Psoas muscle (tissue), 8 donors: ENCODE measurements at places on chromosomes 6 and 20. TPM values are rescaled to one million over a fixed set of nuclear protein-coding genes. Genes with fewer than 3 reads are reported as not detected.

- DNase-seq: no peak
These were observed 489.3 kb downstream of the BTBD3 start for GRCh38 chr20:12406978-12407377.

- DNase-seq: no peak
These were observed 15.2 kb downstream of the TAB2 start for GRCh38 chr6:149332602-149333265.

- no peak for DNase-seq
These were observed 975 bp downstream of the SIRT5 start for GRCh38 chr6:13575377-13575775.

DNA sequence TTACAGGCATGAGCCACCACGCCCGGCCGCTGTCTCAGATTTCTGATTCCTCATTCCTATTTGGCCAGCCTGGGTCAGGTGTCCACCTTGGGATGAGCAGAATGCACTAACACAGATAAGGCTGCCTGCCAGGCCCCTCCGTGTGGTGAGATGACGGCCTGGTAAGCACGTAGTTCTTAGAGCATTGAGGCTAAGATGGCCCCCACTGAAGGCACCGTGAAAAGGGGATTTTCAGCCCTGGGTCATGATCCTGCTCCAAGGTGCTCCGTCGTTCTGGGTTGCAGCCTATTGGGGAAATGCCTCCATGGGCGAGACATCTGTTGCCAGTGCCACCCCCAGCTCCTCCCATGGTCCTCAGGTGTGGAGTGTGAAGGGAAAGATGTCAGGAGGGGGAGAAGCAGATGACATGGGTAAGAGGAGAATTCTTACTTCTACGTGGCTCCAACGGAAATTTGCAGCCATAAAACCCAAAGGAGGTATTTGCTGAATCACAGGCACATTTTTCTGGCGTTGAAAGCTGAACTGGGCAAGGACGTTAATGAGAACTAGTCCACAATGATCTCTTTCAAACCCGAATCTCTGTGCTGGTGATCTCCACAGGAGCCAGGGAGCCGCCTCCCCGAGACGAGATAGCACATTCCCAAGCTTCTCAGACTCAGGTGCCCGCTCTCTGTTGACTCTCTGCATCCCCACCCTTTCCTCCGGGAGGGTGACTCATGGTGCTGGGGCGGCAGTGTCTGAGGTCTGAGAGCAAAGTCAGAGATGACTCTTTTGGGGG, 34.0 kb upstream of the BMP6 start:
- DNase-seq: no peak

GRCh38 chr6:44680202-44680720, 292.8 kb downstream of the CDC5L start:
- no peak for DNase-seq

EYA4 gene
- 32.8 TPM for total RNA-seq

GRCh38 chr6:1497761-1498105, 108.4 kb downstream of the FOXF2 start:
- no peak for DNase-seq

DNA sequence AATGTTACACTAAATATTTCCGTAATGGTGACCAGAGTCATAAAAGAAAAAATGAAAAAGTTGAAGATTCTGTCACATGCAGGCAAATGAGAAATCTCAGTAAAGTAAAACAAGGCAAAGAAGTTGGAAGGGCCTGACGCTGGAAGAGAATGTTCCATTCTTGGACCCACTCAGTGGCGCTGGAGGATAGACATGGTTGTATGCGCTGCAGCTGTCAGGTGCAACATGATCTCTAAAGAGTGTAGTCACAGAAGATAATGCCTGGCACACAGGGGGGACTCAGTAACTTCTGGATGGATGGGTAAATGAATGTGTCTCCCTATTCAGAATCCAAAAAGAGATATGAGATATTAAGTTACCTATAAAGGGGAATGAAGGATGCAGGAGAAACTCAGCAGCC, 116.3 kb downstream of the FAXC start:
- DNase-seq: no peak

SEL1L2 gene
- total RNA-seq: 1.2 TPM

DNA sequence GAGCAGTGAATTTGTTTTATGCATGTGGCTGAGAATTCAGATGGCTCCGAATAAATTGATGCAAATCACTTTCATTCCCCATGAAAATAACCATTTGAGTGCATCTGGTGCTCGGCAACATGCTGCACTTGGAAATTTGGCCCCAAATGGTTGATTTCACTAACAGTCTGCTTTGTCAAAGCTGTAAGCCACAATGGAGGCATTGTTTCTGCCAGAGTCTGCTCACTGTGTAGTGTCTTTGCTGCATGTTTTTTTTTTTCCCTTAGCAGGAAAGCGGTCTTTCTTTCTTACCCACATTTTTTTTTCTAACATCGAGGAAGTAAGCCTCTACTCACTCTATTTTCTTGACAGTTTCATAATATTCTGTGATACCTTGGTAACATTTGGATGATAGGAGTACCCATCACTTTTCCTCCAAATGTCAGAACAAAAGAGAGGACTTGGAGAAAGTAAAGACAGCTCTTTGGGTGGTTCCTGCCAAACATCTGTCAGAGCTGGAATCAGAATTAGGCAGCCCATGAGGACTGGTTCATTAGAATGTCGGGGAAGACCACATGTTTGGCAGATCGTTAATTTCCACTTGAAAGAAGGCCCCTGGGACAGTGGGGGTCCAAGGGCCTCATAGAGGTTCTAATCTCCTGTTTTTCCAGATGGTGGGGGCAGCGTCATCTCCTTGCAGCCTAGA, 149.5 kb downstream of the DOK5 start:
- no peak for DNase-seq

DNA sequence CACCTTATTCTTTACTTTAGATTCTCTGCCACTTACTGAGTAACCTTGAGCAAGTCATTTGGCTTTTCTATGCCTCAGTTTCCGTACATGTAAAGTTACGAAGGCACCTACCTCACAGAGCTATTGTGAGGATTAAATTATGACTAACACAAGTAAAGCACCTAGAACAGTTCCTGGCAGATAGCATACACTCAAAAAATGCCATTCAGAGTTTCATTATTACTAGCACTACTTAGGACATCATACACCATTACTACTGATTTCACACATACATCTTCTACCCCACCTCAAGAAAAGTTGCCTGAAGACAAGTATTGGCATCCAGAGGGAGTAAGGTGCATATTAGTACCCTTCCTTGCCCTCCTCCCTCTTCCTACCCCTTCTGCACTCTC, 107.8 kb downstream of the OGFRL1 start:
- no peak for DNase-seq

DNA sequence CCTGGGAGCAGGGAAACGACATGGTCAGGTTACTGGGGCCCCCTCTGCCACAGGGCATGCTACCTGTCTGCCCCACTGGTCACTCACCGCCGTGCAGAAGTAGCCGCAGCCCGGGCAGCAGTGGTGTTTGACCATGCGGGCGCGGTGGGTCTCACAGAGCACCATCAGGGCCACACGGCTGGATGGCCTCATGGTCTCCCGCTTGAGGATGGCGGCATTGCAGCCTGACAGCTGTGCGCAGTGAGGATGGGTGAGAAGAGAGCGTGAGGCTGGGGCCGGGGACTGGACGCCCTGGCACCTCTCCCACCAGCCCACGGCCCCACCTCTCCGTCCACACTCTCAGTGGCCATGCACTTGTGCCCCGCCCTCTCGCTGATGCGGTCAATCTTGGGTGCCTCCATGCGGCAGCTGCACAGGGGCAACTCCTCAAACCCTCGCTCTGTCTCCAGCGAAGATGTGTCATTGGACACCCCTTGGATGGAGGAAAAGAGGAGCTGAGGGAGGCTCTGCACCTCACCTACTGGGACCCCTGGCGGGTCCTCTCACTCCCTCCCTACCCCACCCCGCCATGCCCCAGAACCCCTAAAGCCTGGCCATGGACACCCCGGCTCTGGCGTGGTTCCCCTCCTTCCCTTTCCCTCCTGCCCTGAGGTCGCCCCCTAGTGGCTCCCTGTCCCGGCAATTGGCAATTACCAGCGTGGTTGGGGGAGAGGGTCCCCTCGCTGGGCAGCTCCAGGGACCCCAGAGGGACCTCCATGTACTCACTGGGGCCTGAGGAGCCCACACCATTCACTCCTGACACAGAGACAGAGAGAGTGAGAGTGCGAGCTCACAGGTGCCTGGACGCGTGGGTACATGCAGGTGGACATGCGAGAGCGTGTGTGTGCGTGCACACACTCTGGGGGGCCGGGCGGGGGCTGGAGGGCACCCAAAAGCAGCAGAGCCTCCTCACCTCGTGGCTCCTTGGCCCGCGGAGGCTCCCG, 8.9 kb downstream of the EHMT2 start:
- no peak for DNase-seq

DNA sequence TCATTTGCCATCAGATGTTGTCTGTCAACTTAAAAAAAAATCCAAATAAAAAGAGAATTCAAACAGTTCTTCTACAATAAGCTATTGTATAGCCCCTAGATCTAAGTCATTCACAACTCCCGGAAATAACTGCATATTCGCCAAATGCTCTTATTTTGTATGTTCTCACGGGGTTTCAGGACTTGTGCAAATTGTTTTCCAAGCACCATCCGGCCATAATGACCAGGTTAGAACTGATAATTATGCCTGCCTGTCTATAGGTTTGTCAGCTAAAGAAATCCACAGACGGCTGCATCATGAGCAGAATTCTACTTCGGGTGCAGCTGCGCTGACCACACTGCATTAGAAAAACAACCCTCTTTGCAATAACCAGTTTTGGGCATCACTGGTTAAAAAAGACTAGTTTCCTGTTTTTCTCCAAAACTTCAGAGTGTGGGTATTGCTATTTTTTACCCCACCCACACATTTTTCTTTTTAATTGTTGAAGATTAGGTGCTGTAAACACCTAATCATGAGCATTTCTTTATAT, 87.7 kb downstream of the HIVEP2 start:
- no peak for DNase-seq

NINL gene
- 0.55 TPM for total RNA-seq

GRCh38 chr20:25007491-25008305, 15.1 kb upstream of the APMAP start:
- no peak for DNase-seq

DNA sequence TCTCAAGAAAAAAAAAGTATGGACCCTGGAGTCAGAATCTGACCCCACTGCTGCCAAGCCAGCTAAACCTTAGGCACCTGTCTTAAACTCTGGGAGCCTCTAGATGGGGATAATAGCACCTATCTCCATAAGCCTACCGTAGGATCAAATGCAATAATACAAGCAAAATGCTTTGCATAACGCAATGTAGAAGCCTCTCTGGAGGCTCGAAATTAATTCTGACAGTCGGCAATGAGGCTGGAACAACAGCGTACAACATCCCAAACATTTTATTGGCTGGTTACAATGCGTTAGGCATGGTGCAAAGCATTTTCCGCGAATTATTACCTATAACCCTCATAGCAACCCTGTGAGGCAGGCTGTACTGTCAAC, 521 bp downstream of the CDK5RAP1 start:
- no peak for DNase-seq

DNA sequence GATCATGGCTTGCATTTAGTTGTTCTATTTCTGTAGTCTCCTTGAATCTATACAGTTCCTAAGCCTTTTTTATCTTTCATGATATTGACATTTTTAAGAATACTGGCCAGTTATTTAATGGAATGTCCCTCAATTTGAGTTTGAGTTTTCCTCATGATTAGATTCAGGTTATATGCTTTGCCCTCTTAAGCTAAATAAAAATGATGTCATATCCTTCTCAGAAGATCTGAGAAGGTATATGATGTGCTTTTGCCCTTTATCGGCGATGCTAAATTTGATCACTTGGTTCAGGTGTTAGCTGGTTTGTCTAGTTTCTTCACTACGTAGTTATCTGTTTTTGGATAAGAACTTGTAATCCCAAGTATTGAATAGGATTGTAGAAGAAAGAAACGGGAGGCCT, 509.8 kb upstream of the SOX4 start:
- DNase-seq: no peak

CLIC5 gene
- 197 TPM for total RNA-seq

- no peak for DNase-seq
These were observed 18.1 kb downstream of the PPP1R3G start for GRCh38 chr6:5103250-5103649.

C6orf52 gene
- 0.87 TPM for total RNA-seq

TGM3 gene
- not detected for total RNA-seq
